Brain microvascular endothelial cell (primary cell): ENCODE measurements at places on chromosomes 1 and 21.
A peak's percentile ranks its signal among the peaks of the same experiment; 100 is the strongest.

DNA sequence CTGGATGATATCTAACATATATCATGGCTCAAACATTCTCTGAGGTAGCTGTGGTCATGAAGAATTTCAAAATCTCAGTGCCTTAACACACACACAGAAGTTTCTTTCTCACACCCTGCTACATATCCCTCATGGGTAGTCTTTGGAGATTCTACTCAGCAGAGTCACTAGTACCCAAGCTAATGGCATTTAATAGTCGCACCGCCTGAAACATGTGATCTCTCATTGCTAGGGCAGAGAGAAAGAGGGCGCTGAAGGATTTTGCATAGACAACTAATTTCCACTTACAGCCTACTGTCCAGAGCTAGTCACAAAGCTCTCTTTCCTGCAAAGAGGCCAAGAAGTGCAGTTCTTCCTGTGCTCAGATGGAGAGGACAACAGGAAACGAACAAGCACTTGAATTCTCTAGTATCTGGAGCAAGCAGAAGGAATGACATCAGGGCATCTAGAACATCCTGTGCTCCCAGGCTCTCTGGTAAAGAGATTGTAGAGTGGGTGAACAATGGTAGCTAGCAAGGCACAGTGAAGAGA is 183.4 kb upstream of the PTBP2 start:
- peak; percentile 56 for DNase-seq

GRCh38 chr1:223264983-223265908 is 98.7 kb downstream of the SUSD4 start:
- DNase-seq = no peak

GRCh38 chr1:21547876-21548275 is 38.7 kb downstream of the ALPL start:
- no peak for DNase-seq

DNA sequence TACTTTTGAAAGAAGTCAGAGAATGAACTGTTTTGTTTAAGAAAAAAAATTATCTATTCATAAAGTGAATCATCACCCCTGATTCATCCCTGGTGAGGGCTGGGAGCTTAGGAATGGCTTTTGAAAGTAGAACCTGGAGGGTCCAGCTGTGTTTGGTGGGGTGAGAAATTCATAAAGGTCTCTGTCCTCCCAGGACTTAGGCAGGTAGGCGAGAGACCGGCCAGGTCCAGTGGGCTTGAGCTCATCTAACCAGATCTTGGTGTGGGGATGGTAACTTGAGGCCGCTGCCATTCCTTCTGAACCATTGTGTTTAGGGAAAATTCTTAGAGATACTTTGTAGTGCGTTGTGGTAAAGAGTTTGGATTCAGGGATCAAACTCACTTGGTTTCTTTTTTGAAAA is 156.8 kb upstream of the TNR start:
- peak; percentile 9 for DNase-seq

DNA sequence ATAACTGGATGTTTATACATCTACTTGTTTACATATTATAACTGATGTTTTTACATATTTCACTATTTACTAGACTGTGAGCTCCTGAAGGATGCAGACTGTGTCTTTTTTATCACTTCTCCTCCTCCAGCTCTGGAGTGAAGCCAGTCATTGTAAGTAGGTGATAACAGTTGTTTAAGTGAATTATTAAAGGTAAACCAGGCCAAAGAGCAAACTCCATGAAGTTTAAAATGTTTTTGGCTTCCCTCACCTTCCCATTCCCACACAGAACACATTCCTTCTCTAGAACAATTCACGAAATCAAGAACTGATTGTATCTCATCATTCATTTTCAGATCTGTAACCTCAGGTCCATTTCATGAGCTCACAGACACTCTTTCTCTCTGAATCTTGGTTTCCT is 98.3 kb downstream of the DAB1 start:
- DNase-seq = no peak
